Activated CD4-positive, alpha-beta T cell treated with anti-CD3 and anti-CD28 coated beads for 24 hours (primary cell): ENCODE measurements at places on chromosomes 13 and 19.

DNA sequence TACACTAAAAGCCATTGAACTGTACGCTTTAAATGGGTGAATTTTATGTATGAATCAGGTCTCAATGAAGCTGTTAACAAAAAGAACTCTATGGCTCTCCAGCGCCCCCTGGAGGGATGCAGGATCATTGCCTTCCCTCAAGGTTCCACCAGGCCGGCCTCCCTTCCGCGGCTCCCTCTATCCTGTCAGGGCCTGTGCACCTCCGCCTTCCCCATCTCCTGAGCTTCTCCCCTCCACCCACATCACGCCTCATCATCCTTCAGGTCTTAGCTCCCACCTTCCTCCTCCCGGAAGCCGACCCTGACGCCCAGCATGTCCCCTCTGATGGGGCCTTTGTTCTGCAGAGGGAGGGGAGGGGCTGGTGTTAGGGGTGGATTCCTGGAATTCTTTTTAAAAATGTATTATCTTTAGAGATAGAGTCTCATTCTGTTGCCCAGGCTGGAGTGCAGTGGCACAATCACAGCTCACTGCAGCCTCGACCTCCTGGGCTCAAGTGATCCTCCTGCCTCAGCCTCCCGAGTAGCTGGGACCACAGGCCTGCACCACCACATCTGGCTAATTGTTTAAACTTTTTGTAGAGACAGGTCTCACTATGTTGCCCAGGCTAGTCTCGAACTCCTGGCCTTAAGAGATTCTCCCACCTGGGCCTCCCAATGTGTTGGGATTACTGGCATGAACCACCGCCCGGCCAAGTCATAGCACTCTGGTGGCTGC is 27.7 kb downstream of the MEIS3 start:
- peak; percentile 84 for DNase-seq

DNA sequence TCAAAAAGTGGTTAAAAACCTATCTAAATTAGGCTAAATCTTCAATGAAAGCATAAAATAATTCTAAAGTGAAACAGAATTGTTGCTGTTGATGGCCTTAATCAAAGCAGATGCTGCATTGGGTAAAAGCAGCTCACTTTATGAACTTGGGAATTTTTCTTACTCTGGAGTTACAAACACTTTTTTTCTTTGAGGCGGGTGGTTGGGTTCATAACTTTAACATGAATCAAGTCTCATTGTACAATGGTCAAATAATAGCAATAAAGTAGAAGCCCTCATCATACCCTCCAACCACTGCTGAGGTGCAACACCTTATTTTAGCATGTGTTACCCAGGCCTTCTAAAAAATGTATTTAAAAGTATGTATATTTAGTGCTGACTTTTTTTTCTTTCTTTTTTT is 29.1 kb downstream of the NUP58 start:
- no peak for DNase-seq

GRCh38 chr19:19533841-19534240 is 4.2 kb upstream of the CILP2 start:
- DNase-seq, result no peak

GRCh38 chr19:34851277-34851804 is 75.4 kb upstream of the ZNF30 start:
- DNase-seq, result no peak

- no peak for DNase-seq
These were observed at the start of gene SLITRK6 for GRCh38 chr13:85799097-85799582. Gene SLITRK6 (minus strand): TSS chr13:85799419. CDS start chr13:85796508, 2,911 bp downstream.

DNA sequence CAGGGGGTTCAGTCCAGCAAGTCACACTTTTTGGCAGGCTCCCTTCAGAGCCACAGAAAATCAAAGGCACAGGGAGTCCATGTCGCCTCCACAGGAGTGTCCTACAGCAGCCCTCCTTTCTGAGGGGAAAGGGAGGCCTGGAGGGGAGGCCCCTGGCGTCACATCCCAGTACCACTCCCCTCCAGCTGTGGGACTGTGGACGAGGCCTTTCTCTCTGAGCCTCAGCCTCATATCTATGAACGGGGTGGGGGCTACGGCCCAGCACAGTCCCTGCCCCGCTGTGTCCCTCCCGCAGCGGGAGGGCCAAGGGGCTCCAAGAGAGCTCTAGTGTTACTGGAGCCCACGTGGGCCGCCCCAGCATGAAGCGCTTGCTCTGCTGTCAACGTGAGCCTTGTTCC is 23.8 kb downstream of the PEPD start:
- DNase-seq, result no peak

DNA sequence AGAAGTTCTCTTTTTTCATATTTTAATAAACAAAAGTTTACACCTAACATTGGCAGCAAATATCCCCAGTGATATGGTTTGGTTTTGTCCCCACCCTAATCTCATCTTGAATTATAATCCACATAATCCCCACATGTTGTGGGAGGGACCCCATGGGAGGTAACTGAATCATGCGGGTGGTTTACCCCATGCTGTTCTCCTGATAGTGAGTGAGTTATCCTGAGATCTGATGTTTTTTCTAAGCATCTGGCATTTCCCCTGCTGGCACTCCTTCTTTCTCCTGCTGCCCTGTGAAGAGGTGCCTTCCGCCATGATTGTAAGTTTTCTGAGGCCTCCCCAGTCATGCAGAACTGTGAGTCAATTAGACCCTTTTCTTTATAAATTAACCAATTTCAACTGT is 214.7 kb downstream of the SLITRK1 start:
- no peak for DNase-seq
